ENCODE measurements at places on chromosomes 7 and 10.

DNA sequence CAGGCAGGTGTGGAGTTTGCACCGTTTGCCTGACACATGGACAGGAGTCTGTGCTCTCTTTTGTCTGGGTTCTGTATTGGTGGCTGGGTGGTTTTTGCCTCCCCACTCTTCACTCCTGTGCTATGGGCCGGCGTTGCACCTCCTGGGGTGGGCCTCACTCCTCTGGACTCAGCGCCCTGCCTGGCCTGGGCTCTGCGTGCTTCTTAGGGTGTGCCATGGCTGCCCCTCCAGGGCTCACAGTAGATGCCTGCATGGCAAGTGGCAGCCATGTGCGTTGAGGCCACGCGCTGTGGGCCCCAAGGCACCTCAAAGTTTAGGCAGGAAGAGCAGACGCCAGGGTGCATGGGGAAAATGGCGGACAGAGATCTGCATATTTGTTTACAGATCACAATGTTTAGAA, 319.8 kb downstream of the ADARB2 start:
- DNase-seq = no peak

GRCh38 chr10:95290461-95291364, at the start of gene PDLIM1:
PDLIM1 (minus strand) TSS chr10:95291003; CDS start chr10:95290915, 88 bp downstream.
- DNase-seq = no peak

DNA sequence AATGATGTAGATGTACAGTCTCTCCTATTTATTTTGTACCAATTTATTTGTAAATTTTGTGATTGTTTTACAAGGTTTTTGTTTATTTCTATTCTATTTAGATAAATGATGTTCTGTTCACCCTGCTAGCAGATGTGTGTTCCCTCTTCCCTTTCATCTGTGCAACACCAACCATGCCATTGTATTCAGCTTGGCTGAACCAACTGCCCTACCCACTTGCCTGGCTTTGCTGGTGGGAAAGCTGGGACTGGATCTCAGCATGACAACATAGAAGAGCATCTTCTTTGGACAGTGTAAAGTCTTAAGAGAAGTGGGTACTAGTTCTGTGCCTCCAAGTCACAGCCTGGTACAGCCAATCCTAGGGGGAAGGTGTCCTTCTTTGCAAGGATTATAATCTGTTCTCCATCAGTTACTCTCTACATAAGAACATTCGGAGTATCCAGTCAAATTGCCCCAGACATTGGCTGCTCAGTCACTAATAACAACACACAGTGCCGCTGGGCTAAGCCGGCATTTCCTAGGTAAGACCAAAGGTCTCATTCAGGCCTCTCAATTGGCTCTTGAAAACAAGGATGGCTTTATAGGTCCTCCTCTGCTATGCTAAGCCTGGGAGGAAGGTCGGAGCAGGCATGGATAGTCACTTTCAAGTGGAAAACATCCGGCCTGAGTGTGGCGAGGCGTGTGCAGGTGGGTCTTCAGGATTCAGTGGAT, 109.7 kb downstream of the NT5C2 start:
- DNase-seq = peak; percentile 52

DNA sequence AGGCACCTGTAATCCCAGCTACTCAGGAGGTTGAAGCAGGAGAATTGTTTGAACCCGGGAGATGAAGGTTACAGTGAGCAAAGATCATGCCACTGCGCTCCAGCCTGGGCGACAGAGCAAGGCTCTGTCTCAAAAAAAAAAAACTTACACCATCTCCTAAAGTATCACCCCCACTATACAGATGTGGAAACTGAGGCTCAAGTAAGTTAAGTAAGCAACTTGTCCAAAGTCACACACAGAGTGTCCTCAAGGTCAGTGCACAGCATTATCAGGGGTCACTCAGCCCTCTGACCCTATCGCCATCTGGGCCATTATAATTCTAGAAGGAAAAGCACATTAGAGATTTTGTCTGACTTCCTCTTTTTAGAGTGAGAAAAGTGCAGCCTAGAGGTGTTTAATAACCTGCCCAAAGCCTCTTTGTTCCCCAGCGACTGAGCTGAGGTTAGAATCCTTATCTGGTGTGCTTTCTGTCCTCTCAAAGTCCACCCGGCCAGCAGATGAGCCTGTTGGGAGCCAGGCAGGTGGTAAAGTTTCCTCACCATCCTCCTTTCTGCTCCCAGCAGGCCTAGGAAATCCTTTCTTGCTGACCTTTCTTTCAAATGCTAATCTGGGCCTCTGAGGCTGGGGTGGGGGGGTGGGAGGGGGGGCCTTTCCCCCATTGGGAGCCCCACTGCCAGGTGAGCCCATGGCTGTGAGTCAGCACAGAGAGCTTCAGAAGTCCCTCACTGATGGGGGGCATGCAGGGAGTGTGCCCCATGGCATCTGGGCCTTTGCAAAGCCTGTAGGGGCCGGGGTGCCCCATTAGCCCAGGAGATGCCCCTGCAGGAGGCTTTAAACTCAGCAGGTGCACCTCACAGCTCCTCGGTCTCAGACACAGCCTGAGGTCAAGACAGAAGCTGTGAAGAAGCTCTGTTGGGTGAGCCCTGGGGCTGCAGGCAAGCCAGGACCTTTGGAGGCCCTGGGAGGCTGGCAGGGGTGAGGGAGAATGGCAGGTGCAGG, 12.0 kb upstream of the KCNMA1 start:
- no peak for DNase-seq

All from putamen (tissue), 1 donor.